ENCODE measurements at places on chromosomes 13 and 19.
A peak's percentile ranks its signal among the peaks of the same experiment; 100 is the strongest.

GRCh38 chr19:2970201-2970835 is 7.0 kb upstream of the TLE6 start:
- no peak for DNase-seq

- DNase-seq, result no peak
Measured at GRCh38 chr13:82791035-82791434, 1091.2 kb downstream of the SLITRK1 start.

DNA sequence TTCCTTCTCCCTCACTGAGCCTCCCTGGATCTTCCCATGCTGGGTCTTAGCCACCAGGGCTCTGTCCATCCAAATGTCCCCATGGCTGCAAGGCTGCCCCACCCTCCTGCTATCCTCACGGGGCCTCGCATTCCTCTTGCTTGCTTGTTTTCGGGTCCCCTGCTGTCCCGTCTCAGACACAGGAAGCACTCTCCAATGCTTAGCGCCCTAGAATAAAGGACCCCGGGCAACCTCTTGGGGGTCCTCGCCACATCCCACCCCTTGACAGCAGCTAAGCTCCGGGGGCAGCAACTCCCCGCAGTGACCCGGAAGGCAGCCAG is 23.7 kb downstream of the SH3GL1 start:
- no peak for DNase-seq

DNA sequence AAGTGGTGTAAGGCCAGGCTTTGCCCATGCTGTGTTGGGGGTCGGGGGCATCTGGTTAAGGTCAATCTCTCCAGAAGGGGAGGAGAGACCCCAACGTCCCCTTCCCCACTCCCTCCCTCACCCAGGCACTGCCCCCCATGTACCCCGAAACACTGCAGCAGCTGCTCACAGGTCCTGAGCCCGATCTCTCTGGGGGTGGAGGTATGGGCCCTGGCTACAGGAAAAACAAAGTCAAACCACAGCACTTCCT is 10.2 kb downstream of the CAPN12 start:
- no peak for DNase-seq

- DNase-seq, result no peak
Measured at GRCh38 chr13:35964011-35964862, 166.9 kb downstream of the DCLK1 start.

DNA sequence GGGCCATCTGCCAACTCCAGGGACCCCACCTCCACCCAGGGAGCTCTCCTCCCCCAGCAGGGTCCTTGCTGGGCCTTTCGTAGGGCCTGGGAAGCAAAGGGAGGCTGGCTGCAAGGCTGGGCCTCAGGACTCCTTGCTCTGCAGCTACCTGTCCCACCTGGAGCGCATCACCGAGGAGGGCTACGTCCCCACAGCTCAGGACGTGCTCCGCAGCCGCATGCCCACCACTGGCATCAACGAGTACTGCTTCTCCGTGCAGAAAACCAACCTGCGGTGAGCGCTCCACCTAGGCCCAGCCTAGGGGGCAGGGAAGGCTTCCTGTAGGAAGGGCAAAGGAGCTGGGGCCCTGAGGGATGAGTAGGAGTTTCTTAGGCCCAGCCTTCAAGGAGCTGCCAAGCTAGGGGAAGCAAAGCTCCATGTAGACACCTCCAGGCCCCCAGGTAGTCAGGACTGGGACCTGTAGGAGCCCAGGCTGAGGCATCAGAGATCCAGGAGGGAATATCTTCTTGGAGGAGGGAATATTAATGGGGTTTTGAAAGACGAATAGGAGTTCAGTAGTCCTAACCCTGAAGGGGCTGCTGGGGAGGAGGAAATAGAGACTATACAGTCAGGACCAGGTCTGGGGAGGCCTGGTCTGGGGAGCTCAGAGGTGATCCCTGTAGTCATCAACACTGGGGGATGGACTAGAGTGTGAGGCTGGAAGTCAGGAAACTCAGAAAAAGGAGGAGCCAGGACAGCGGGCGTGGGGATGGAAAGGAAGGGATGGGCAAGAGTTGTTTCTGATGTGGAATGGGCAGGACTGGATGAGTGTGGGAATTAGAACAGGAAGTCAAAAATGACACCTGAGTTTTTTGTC is 16.0 kb downstream of the GNA15 start:
- no peak for DNase-seq

DNA sequence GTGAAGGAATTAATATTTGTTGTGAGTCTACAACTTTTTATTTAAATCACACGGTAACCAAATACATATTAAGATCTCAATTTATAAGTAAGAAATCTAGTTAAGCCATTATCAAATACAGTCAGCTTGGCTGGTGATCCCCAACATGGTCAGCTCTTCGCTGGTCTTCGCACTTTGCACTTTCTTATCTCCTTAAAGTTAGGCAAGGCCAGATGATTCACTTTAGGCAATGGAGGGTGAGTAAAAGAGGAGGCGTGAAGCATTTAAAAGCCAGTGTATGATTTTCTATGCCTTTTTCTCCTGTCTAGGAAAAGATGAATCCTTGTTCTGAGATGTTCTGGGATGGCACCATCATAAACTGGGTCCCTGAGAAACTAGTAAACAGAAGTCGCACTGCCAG is 793.7 kb upstream of the ARGLU1 start:
- DNase-seq, result no peak

- DNase-seq, result peak; percentile 31
Measured at GRCh38 chr19:3785938-3786824, at the start of gene MATK. Gene MATK (minus strand): TSS chr19:3786381. CDS start chr19:3785135, 1,246 bp downstream.

DNA sequence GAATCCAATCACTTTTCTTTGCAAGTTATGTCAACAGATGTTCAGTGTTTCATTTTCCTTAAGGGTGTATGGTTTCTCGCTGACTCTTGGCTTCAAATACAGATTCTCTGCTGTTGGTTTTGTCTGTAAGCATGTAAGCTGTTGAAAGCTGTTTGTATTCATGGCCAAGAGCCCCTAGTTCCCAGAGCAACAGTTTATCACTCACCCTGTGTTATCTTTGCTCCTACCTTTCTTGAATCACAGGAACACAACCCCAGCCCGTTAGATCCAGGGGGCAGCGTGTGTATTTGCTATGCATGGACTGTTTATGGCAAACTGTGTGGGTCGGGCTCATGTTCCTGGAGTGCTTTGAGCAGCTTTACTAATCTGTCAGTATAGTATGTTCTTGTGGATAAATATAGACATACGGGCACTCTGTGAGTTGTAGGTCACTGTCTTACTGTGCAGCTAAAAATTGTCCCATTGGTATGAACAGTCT is 28.9 kb downstream of the FRY start:
- no peak for DNase-seq

DNA sequence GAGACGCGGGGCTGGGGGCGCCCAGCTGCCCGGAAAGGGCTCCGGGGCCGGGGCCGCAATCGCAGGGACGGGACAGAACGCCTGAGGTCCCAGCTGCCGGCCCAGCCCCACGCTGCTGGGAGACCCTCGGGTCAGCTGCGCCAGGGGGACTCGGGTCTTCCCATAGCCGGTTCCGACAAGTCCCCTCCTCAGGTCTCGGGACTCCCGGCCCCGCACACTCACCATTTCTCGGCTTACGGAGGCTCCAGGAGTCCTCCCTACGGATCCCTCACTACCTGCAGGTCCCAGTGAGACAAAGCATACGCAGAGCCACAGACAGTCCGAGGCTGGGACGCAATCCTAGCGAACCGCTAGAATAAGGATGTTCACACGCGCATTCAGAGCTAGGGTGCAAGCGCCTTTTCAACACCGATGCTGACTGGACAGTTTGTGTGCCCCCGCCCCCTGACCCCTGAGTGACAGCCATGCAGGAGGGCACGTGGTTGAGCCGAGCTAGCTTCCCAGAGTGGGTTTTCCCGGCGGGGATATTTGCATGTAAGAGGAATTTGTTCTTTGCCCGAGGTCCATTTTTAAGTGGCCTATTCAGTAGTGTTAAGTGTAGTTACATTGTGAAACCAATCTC is 13.6 kb downstream of the ZNF490 start:
- no peak for DNase-seq

DNA sequence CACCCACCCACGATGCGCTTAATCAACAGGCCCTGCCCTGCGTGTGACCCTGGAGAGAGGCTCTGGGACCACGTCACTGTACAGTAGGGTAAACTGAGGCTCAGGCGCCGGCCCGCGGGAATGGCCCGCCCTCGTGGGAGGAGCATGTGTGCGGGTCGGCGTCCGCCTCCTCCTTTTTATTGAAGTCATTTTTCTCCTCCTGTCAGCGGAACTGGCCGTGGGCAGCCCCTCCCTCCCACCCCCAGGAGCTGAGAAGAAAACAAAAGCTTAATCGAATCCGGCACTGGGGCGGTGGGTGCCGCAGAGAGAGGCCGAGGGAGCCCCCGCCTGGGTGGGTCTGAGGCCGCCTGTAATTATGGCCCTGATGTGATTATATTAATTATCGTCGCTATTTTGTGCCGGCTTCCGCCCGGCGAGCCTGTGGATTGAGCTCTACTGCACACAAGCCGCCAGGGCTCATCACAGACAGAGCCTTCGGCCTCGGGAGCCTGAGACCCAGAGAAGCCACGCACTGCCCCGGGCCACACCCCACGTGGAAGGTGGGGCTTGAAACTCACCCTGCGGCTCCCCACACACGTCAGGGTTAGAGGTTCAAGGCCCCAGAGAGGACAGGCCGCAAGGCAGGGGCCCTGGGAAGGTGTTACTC is 7.0 kb downstream of the C2CD4C start:
- no peak for DNase-seq

- DNase-seq, result no peak
Measured at GRCh38 chr13:85174291-85174690, 624.9 kb downstream of the SLITRK6 start.

- DNase-seq, result no peak
Measured at GRCh38 chr19:55346725-55347441, 7.2 kb downstream of the KMT5C start.

DNA sequence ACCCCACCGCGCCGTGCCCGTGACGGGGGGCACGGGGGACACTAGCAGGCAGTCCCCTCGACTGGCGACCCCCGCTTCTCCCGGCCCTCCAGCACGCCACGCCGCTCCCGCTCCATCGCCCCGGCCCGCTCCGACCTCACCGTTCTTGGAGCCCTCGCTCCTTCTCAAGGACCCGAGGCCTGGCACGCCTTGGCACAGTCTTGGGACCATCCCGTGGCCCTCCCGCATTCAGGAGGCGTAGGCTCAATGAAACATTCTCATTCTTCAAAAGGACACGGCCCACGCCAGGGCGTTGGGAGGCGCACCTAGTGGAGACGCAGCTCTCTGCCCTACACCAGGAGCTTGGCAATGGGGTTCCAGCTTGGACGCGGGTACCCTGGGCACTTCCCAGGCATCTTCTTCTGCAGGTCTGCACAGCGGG is 473 bp upstream of the CERS1 start:
- DNase-seq, result no peak

DNA sequence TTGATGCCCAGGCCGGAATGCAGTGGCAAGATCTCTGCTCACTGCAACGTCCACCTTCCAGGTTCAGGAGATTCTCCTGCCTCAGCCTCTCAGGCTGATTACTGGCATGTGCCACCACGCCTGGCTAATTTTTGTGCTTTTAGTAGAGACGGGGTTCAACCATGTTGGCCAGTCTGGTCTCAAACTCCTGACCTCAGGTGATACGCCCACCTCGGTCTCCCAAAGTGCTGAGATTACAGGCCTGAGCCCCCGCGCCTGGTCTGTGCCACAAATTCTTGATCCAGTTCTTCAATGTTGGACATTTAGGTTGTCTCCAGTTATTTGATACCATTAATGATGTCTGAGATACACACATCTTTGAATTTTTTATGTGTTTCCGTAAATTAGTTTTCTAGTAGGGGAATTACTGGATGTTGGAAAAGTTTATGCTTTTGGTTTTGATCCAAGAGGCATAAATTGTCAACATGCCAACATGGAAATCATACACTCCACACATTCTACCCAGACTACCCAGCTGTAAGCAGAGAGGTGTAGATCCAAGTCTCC is 525 bp upstream of the COG3 start:
- DNase-seq, result no peak

DNA sequence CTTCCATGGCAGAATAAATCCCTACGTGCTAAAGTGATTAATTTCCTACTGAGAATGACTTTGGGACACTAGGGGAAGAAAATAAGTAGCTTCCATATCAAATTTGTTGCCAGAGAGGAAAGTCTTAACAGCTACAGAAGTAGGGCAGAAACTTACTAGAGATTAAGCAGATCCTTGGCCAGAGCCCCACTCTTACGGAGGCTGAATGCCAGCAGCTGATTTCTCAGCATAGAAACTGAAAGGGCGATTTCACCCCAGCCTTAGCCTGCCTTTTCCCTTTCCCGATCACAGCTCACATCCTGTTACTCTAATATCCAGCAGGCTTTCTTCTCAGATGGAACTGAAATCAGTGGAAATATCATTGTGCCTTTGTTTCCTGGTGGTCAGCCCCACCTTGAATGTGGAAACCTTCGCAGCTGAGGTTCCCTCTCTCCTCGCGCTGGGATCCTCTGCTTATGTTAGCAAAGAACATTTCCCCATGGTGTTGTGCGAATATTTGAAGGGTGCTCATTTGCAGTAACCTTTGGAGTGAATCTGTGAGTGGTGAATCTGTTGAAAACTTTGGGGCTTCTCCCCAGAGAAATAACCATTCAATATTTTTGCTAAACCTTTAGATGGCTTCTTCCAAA is 8.4 kb downstream of the FAM124A start:
- DNase-seq, result no peak

DNA sequence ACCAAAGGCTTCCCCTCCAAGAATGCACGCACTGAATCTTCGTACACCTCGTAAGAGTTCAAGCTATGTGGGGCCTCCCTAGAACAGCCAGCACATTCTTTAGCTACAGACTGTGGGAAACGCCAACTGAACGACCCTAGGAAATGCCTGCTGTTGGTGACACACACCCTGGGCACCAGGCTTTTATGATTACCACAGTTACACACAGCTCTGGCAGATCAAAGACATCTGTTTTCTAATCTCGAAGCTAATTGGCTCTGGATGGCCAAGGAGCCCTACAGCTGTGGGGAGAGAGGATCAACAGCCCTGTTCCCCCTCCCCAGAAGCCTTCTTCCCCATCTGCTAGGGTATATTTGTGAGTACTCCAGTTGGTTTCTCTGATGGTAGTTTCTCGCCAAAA is 123.0 kb downstream of the COL4A1 start:
- DNase-seq, result no peak

DNA sequence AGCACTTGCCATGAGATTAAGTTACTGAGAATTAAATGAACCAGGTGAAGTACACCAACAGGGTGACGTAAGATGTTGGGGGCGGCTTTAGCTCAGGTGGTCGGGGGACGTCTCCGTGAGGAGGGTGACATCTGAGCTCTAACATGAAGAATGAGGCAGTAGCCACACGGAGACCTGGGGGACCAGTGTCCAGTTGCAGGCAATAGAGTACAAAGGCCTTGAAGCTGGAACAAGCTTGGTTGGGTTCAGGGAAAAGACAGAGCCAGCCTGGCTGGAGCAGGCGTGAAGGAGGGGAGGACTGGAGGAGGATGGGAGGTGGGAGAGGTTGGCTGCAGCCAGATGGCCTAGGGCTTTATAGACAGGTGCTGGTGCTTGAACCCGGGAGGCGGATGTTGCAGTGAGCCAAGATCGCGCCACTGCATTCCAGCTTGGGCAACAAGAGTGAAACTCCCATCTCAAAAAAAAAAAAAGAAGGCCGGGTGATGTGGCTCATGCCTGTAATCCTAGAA is 1.6 kb downstream of the SPINT2 start:
- DNase-seq, result no peak

GRCh38 chr13:106915146-106915545 is 347.2 kb upstream of the ARGLU1 start:
- DNase-seq, result no peak

Data from activated CD4-positive, alpha-beta T cell treated with anti-CD3 and anti-CD28 coated beads, Interleukin-2, amount 50 U/mL, for 48 hours (primary cell).